ENCODE measurements at places on chromosomes 16 and 17.

DNA sequence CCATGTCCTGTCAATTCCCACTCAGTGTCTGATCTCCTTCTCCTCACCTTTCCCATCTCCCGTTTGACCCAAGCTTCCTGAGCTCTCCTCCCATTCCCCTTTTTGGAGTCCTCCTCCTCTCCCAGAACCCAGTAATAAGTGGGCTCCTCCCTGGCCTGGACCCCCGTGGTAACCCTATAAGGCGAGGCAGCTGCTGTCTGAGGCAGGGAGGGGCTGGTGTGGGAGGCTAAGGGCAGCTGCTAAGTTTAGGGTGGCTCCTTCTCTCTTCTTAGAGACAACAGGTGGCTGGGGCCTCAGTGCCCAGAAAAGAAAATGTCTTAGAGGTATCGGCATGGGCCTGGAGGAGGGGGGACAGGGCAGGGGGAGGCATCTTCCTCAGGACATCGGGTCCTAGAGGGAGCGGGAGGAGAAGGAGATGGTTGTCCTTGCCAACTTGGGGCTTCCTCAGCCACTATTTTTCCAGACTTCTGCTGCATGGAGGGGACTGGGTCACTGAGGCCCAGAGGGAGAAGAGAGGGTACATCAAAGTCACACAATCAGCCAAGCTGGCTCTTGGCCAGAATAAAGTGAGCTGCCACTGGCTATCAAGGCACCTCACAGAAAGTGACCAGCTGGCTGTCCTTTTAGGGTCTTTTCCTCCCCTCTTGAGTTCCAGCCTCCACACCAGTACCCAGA is 1.9 kb upstream of the TBC1D10B start:
- DNase-seq, result no peak

DNA sequence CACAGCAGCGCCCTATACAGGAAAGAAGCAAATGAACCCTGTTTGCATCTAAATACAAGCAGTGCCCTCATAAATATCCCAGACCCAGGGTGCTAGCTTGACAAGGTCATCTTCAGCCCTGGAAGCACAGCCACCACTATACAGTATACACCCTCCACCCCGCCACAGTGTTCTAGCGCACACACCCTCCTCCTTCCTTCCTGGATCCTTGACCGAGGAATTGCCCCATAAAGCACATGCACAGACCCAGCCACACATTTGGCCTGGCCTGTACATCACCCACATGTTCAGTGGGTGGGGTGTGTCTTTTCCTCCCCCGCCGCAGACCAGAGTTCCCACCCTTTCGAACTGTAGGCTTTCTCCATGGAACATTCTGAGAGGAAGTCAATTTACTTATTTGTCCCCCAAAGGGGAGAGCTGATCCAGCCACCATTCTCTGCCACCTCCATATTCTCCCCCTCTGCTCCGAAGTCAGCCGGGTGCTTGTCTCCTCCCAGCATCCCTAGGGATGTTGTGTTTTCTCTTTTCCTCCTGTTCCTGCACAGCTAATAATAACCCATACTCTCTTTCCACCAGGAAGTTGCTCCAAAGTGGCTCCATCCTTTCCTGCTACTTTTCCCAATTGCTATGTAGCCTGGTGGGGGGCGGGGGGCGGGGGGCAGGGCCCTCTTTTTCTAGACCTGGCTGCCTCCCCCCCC is 6.6 kb downstream of the ABI3 start:
- DNase-seq, result no peak

DNA sequence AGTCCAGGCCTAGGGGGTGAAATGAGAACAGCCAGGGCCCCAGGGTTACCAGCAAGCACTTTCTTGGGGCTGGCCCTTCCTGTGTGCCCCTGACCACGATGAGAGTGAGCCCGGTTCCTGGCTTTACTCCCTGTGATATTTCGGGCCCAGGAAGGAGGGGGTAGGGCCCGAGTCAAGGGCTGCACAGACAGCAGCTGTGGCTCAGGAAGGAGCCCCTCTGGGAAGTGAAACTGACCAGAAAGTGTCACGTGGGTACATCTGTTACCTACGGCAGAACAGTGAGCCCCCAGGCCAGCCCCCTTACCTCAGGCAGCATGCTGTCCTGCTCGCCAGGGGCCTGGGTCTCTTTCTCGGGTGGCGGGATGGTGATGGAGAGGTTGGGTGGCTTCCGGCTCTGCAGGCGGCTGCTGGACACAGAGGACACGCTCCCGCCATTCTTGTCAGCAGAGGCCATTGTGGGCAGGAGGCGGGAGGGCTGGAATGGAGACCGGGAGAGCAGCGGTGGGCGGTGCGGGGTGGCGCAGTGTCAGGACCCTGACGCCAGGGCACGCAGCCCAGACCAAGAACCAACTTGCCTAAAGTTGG is 13.8 kb downstream of the AANAT start:
- DNase-seq, result no peak

GRCh38 chr17:82370471-82371332 is 863 bp upstream of the UTS2R start:
- no peak for DNase-seq

GRCh38 chr17:79839356-79840268 is at the start of gene CBX4:
TSS of gene CBX4 (minus strand) at chr17:79839440. CDS start at chr17:79839251, 189 bp downstream.
- DNase-seq, result no peak

GRCh38 chr16:5044011-5044540 is 10.3 kb upstream of the NAGPA start:
- no peak for DNase-seq

GRCh38 chr17:78706271-78706915 is 75.7 kb downstream of the CYTH1 start:
- no peak for DNase-seq

- no peak for DNase-seq
These were observed 16.8 kb upstream of the FZD2 start for GRCh38 chr17:44540246-44541084.

GRCh38 chr17:82153745-82154375 is 55.8 kb upstream of the FASN start:
- DNase-seq, result no peak

- no peak for DNase-seq
These were observed 20.4 kb downstream of the CASKIN1 start for GRCh38 chr16:2176047-2176446.

GRCh38 chr16:69399361-69399760 is 13.6 kb upstream of the TERF2 start:
- DNase-seq, result no peak

GRCh38 chr17:18981642-18982424 is 22.7 kb downstream of the FAM83G start:
- no peak for DNase-seq

GRCh38 chr17:22278302-22279275 is 586.3 kb downstream of the KCNJ18 start:
- DNase-seq, result no peak

DNA sequence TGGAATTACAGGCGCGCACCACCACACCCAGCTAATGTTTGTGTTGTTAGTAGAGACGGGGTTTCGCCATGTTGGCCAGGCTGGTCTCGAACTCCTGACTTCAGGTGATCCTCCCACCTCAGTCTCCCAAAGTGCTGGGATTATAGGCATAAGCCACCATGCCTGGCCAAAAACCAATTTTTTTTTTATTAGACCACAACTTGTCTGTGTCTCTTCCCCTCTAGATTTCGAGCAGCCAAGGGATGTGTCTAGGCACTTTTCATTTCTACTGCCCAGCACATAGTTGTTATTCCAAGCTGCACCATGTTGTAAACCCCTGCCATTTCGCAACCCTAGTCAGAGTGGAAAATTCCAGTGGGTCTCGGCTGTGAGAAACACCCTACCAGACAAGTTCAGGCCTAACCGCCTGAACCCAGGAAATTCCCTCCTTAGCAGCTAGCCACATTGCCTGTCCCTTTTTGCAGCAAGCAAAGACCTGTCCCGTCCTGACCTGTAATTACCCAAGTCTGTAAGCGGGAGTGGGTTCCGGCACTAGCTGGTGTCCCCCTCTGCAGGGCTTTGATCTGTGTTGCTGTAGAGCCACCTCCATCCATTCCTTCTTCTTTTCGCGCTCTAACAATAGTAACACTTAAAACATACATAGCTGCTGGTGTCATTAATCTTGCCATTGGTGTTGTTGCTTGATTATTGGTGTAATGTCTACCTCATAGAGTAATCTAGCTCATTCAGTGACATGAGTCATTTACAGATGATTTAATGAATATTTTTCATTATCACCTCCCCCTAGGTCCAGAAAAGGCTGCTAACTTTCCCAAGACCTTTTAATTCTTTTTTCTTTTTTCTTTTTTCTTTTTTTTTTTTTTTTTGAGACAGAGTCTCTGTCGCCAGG is 77.3 kb upstream of the ATF7IP2 start:
- no peak for DNase-seq

- DNase-seq, result no peak
These were observed 3.5 kb upstream of the WFDC1 start for GRCh38 chr16:84291226-84291625.

DNA sequence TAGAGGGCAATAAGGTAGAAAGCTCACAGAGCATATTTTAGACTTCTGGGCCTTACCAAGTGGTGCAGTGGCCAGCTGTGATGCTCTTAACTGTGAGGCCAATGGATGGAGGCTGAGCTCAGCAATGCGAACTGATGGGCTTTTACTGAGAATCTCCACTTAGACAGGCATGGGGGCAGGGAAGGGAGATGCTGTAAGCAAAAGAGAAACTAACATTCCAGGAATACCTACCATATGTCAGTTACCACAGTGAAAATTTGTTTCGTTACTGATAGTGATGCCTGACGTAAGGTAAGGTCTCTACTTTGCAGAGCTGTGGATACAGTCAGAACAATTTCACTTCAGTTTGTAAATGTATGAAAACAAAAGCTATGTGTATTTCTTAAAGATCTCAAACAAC is 250.6 kb upstream of the ZFHX3 start:
- DNase-seq, result no peak

- no peak for DNase-seq
These were observed 43.2 kb downstream of the GOSR1 start for GRCh38 chr17:30520436-30520835.

- DNase-seq, result peak; percentile 69
These were observed 3.8 kb upstream of the RNF157 start for GRCh38 chr17:76243826-76244679.

DNA sequence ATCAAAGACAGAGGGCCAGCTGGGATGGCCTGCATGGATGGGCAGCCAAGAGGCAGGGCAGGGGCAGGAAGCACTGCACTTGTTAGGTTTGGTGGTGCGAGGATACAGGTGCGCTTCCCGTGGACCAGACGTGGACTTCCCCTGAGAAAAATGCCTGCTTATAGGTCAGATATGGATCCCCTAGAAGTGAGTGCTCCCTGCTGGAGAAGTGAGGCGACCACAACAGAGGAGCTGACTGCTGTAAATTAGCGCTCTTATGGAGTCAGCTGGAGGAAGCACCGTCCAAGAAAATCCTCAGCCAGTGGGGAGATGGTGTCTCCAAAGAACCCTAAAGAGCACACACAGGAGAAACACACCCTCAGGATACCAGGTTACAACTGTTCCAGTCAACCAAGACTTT is 27.7 kb upstream of the CCDC182 start:
- no peak for DNase-seq

- DNase-seq, result no peak
These were observed 50.2 kb upstream of the SMIM36 start for GRCh38 chr17:55561316-55561972.

- DNase-seq, result no peak
These were observed 168.9 kb upstream of the CIBAR2 start for GRCh38 chr16:85281181-85281580.

- DNase-seq, result no peak
These were observed at the start of gene VTN for GRCh38 chr17:28370035-28370743. TSS of gene VTN (minus strand) at chr17:28370307. CDS start at chr17:28370203, 104 bp downstream.

DNA sequence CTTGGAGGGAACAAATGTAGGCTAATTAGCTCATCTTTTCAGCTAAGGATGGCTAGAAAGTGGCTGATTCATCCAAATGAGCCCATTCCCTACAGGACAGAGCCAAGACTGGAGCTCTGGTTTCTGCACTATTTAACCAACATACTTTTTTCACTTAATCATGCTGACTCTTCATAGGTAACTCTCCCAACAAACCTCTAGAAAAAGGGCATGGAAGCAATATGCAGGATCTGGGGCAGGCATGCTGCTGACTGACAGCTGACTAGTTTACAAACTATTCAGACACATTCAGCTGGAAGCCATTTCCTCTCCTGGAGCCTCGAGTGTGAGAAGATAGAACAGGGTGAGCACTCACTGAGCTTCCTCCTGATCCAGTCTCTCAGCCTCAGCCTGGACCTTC is 6.2 kb downstream of the BECN1 start:
- no peak for DNase-seq

- DNase-seq, result no peak
These were observed 74.4 kb downstream of the COX10 start for GRCh38 chr17:14143688-14144087.

DNA sequence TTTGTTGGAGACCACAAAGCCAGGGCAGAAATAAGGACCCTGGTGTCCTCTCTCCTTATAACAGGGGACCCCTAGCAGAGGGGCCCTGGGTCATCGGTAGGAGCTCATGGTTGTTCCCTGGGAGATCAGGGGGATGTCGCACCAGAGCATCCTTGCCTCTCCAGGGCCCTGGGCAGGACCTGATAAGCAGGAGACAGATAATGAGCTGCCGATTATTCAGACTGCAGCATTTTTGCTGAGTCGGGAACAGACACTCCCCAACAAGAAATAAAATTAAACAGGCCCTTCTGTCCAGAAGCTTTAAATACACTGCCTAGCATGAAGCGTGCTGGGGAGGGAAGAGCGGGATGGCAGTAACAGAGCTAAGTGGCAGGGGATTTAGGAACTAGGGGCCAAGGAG is 15.4 kb upstream of the GFAP start:
- DNase-seq, result no peak

DNA sequence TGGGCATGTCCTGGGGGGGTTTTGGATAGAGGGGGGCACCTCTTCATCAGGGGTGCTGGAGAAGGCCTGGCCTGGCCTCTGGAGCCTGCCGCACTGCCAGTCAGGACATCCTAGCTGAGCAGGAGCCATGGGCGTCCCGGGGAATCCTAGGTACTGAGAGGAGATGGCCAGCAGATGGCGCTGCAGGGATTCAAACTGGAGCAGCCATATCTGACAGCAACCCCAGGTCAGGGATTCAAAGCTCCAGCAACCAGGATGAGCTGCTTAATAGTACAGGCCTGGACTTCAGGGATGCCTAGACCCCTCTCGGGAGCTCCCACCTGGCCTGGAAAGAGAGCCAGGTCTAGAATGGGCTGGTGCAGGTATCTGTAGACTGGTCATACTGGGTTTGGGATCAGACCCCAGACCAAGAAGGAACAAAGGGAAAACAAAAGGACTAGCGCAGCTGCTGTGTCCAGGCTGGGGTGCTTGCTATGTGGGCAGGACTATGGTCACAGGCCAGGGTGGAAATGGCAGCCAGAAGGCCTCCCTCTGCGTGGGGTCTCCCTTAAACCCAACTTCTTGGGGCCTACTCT is 306.9 kb upstream of the RBFOX1 start:
- no peak for DNase-seq

DNA sequence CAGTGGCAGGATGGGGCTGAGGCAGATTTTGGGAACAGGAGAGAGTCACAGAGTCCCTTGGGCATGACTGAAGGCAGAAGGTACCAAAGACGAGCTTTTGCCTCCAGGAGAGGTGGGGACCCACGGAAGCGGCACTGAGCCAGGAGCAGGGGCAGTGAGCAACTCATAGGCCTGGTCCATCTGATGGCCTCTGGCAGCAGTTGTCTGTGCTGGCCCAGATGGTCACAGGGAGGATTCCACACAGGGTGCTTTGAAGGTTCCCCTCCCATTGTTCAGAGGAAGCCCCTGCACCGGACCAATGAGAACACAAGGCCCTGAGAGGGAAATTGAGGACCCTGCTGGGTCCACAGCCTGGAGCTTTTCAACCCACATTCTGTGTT is 360.3 kb upstream of the TNRC6C start:
- DNase-seq, result no peak

GRCh38 chr16:83942815-83943515 is 10.1 kb upstream of the OSGIN1 start:
- DNase-seq, result no peak

GRCh38 chr16:5903832-5904231 is 806.2 kb upstream of the EEF2KMT start:
- no peak for DNase-seq

- DNase-seq, result no peak
These were observed 697.2 kb downstream of the TOX3 start for GRCh38 chr16:51849715-51850114.

All from vagina (tissue), 2 donors.